ENCODE measurements at places on chromosomes 1 and 21. TPM values are rescaled to one million over a fixed set of nuclear protein-coding genes. Genes with fewer than 3 reads are reported as not detected.

- no peak for DNase-seq
These were observed 2.7 kb downstream of the CAPN2 start for GRCh38 chr1:223714849-223715603.

GRCh38 chr1:9167638-9168037 is 38.7 kb upstream of the GPR157 start:
- no peak for DNase-seq

GRCh38 chr1:77076759-77077158 is 142.5 kb downstream of the PIGK start:
- DNase-seq = no peak

GRCh38 chr1:48356901-48357300 is 115.1 kb downstream of the SPATA6 start:
- no peak for DNase-seq

DNA sequence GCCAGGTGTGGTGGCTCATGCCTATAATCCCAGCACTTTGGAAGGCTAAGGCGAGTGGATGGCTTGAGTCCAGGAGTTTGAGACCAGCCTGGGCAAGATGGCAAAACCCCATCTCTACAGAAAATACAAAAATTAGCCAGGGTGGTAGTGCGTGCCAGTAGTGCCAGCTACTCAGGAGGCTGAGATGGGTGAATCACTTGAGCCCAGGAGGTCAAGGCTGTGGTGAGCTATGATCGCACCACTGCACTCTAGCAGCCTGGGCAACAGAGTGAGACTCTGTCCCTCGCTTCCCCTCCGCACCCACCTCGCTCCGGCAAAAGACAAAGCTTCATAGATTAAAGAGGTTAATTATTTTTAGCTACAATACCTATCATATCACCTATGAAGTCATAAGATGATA is 100.0 kb downstream of the HHAT start:
- DNase-seq = no peak

GRCh38 chr21:16797540-16797939 is 715.3 kb upstream of the CXADR start:
- DNase-seq = no peak

GRCh38 chr1:23565776-23566175 is 6.5 kb upstream of the ID3 start:
- DNase-seq = no peak

DNA sequence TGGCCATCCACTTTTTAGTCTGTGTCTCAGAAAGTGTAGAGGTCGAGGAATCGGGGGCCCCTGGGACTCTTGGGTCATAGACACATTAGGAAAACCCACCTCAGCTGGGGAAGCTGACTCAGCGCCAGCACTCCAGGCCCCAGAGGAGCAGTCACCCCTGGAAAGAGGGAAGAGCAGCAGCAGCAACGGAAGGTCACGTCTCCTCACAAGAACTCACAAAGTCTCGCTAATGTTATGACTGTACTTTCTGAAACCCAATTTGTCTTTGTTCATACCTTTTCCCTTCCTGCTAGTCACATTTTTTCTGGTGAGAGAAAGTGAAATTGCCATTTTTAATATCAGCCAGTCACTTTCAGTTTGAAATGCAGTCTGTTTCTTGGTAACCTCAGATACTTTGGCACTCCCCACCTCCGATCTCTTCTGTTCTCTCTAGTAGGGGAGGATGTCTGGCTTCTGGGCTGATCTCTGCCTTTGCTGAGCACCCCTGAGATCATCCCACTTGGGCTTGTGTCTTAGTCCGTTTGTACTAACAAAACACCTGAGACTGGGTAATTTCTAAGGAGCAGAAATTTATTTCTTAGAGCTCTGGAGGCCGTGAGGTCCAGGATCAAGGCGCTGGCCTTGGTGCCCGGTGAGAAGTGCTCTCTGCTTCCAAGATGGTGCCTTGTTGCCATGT is 6.0 kb upstream of the NLRP3 start:
- DNase-seq = no peak

- DNase-seq = peak; percentile 49
These were observed 50.6 kb upstream of the LYST start for GRCh38 chr1:235917267-235917811.

- no peak for DNase-seq
These were observed 223.0 kb downstream of the PLA2G4A start for GRCh38 chr1:187051618-187052232.

DNA sequence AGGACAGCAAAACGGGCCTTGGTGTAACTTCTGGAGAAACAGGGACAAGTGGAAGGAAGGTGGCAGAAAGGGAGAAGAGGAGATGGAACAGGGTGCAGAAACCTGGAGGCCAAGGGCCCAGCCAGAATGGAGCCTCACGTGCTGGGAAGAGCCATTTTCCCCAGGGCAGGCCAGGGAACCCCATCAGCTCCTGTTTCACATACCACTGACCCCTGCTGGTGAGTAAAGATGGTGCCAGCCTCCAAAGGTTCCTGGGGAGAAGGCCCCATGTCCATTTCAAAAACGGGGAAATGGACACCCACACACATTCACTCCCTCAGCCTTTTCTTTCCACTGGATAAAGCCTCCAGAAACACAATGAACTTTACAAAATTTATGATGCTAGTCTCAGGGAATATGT is 57.6 kb upstream of the JUN start:
- no peak for DNase-seq

DNA sequence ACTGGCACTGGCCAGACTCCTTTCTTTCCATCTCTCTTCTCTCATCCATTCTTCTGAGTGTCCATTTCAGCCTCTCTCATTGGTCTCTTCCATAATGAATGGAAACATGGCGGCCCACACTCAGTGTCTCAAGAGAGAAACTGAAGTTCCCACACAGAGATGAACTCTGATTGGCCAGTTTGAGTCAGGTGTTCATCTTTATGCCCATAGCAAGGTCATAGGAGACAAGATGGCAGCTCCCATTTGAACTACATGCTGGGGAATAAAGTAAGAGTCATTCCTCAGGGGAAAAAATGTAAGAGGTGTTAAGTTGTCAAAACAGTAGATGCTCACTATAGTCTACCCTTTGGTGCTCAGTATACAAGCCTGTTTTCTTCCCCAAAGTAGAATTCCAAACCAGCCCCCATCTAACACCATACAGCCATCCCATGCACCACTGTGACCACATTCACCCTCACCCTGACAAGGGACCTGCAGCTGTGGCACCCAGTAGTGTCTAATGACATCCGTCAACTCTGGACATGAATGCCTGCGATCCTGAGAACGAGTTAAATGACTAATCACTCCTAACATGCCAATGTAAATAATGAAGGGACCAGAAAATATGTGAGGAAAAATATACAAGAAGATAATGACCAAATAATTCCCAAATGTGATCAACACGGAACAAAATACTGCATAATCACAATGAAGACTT is 12.4 kb downstream of the CDA start:
- no peak for DNase-seq

DNA sequence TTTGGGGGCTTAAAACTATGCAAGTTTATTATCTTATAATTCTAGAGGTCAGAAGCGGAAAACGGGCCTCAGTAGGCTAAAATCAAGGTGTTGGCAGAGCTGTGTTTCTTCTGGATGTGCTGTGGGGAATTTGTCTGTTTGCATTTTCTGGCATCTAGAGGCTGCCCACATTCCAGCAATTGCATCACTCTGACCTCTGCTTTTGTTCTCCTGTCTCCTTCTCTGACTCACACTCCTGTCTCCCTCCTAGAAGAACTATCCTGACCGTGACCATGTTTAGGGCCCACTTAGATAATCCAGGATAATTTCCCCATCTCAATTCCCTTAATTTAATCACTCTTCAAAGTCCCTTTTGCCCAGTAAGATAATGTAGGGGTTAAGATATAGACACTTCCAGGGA is 127.4 kb upstream of the DEPDC1 start:
- DNase-seq = no peak

GRCh38 chr1:218351391-218352074 is 6.4 kb downstream of the TGFB2 start:
- no peak for DNase-seq

ATP1A4 gene
- not detected for total RNA-seq

NRIP1 gene
- total RNA-seq = 35.8 TPM

GABPB2 gene
- total RNA-seq = 34.9 TPM

TGFB2 gene
- not detected for total RNA-seq

ARHGAP29 gene
- total RNA-seq = 0.54 TPM

OR2L8 gene
- 1.2 TPM for total RNA-seq

RALGPS2 gene
- total RNA-seq = 11.2 TPM

PAFAH2 gene
- 17.3 TPM for total RNA-seq

LCE1D gene
- not detected for total RNA-seq

SRGAP2 gene
- 37.0 TPM for total RNA-seq

All from T-cell (primary cell).